ENCODE measurements at places on chromosomes 12 and 14. TPM values are rescaled to one million over a fixed set of nuclear protein-coding genes. Genes with fewer than 3 reads are reported as not detected.

Gene MYH7
- polyA plus RNA-seq: 327 TPM

Gene TSPAN19
- not detected for polyA plus RNA-seq

Gene ARHGDIB
- polyA plus RNA-seq: 57.1 TPM

Gene POTEG
- polyA plus RNA-seq: not detected

Gene FAM186B
- polyA plus RNA-seq: 0.66 TPM

Gene ACSM4
- polyA plus RNA-seq: 0.11 TPM

Gene FLRT2
- 131 TPM for polyA plus RNA-seq

Gene CDKN3
- polyA plus RNA-seq: 38.3 TPM

Gene CDKL1
- polyA plus RNA-seq: 4.4 TPM

- no peak for DNase-seq
Observed at GRCh38 chr14:94112513-94113063, 2.1 kb downstream of the IFI27 start.

- no peak for DNase-seq
Observed at GRCh38 chr14:84975241-84975902, 554.6 kb upstream of the FLRT2 start.

GRCh38 chr12:22627371-22627770 is 2.4 kb downstream of the ETNK1 start:
- no peak for DNase-seq

DNA sequence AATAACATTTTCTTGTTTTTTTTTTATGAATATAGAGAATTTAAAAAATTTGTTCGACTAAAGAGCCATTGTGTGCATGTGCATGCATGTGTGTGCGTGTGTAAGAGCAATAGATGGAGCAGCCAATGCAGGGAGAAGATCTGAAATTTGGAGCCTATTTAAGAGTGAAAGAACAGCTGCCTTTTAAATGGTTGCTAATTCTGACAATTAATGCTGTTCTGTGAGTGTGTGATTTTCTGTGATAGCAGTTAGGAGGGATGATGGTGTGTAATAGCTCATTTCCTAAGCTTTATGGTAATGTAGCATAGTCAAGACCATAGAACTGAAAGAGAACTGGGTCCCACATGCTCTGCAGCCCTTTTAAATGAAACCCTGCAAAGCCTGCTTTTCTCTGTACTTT is 137.9 kb downstream of the NRXN3 start:
- DNase-seq: no peak

DNA sequence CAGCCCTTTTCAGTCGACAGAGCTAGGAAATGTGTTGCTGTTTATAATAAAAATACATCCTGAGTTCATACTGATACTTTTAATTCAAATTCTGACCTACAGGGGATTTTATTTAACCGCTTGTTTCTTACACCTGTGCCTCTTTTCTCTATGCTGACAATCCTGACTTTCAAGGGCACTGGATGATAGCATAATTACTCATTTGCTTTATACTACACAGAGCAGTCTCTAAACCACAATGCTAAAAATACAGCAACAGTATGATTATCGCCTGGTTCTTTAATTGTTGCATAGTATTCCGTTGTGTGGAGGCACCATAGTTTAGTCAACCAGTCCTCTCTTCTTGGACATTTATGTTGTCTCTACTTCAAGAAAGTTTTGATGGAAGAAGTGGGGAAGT is 372.9 kb downstream of the DPF3 start:
- no peak for DNase-seq

DNA sequence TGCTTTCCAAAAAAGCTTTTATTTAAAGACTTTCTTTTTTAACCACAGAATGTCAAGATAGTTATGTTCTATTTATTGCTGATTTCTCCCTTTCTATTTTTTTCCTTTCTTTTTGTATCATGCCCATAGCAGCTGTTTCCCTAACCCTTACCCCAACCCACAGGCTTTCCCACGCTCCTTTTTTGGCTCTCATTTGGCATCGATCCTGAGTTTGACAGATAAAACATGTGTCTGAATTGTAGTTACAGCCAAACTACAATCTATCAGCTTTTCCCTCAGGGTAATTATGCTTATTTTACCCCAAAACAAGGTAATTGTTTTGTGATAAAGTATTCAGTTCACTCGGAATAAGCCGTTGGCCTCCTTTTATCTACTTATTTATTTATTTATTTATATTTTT is 46.7 kb downstream of the PDE3A start:
- DNase-seq: no peak

DNA sequence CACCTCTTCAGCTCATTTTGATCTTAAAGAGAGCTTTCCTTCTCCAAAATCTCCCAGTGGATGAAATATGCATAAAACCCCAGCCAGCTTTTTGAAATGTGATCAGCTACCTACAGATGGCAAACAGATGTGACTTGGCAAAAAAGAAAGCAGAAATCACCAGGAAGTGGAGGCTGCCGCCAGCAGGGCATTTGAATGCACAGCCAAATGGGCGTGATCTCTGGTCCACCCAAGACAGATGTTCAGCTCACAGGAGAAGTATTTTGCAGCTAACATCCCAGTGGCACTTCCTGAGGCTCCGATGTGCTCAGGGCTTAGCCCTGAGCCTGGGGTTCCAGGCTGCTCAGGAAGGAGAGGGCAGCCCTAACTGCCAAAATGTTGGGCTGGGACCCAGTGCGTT is 78.3 kb downstream of the LGMN start:
- DNase-seq: peak; percentile 64

- no peak for DNase-seq
Observed at GRCh38 chr14:42293180-42293579, 686.5 kb downstream of the LRFN5 start.

DNA sequence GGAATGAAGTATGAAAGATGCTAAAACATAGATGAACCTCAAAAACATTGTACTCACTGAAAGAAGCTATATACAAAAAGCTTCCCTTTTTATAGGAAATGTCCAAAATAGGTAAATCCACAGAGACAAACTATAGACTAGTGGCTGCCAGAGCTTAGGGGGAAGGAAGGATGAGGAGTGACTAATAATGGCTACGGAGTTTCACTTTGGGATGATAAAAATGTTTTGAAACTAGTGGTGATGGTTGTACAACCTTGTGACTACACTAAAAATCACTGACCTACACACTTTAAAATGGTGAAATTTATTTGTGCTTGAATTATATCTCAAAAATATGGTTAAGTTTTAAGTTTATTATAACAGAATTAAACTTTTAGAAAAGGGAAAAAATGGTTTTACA is 37.1 kb upstream of the AMN1 start:
- no peak for DNase-seq

- no peak for DNase-seq
Observed at GRCh38 chr14:92198804-92199203, 77.0 kb downstream of the CPSF2 start.

DNA sequence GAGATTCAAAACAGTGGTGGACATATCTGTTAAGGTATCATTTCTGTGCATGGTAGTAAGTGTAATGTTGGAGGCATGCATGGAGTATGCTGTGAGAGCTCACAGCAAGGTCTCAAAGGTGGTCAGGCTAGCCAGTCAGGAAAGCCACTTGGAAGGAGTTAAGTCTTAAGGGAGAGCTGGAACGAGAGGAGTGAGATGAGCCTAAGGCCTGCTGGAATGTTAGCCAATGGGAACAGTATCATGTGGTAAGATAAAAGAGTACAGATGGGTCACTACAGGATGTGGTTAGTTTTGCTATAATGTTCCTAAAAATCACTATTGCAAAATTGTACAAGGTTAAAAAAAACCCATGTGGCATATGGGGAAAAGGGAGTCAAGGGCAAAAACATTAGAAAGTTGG is 311.7 kb upstream of the E2F7 start:
- DNase-seq: no peak

DNA sequence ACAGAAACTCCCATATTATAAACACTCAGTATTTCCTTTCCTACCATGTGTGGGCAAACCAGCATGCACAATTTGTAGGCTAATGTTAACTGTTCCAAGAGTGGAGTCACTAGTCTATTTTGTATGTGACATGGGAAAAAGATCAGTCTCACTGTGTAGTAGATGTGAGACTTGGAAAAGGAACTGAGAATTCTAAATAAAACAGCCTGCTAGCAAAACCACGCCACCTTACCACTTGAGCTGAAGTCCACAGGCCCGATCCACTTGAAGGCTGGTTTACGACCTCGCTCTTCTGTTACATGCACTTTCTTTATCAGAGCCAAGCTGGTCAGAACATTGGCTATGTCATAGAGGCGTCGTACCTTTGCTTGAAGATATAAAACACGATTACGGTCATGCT is 22.5 kb downstream of the E2F7 start:
- no peak for DNase-seq

DNA sequence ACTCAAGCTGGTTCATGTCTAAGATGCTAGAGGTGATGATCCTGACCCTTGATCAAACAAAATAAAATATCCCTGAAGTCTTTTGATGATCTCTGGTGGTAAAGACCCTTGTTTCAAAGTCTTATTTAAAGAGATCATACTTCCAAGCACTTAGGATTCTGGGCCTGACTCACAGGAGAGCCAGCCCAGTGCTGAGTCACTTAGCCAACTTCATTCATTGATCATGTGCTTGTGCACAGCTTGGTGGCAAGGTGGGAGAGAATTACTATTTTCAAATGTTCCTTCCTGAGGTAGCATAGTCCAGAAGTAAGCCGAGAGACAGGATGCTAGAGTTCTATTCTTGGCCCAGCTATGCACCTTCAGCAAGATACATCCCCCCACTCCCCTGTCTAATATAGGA is 40.6 kb downstream of the SCN8A start:
- no peak for DNase-seq

GRCh38 chr12:52860102-52860823 is 11.5 kb upstream of the KRT78 start:
- DNase-seq: no peak

GRCh38 chr14:24362241-24362960 is 5.6 kb upstream of the NFATC4 start:
- no peak for DNase-seq

- no peak for DNase-seq
Observed at GRCh38 chr14:86084097-86084496, 554.2 kb downstream of the FLRT2 start.

DNA sequence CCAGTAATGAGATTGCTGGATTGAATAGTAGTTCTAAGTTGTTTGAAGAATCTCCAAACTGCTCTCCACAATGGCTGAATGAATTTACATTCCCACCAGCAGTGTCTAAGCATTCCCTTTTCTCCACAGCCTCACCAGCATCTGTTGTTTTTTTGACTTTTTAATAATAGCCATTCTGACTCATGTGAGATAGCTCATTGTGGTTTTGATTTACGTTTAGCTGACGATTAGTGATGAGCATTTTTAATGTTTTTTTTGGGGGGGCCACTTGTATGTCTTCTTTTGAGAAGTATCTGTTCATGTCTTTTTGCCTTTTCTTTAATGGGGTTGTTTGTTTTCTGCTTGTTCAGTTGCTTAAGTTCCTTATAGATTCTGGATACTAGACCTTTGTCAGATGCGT is 8.1 kb upstream of the SLC15A5 start:
- DNase-seq: no peak

DNA sequence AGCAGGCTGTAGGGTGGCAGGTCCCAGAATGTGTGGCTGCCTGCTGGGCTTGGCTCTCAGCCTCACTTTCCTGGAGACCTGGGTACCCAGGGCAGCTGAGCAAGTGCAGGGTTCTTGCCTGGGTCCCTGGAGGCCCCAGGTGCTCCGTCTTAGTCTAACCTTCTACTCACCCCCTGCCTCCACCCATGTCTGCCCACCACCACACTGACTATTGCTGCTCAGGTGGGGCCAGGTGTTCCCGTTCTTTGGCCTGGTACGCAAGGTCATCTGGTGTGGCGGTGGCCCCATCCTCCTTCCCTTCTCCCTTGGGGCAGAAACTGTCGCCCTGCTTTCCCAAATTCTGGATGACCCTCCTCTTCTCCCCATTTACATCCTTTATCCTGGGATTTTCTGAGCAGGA is 319.9 kb downstream of the TMEM121 start:
- DNase-seq: no peak

DNA sequence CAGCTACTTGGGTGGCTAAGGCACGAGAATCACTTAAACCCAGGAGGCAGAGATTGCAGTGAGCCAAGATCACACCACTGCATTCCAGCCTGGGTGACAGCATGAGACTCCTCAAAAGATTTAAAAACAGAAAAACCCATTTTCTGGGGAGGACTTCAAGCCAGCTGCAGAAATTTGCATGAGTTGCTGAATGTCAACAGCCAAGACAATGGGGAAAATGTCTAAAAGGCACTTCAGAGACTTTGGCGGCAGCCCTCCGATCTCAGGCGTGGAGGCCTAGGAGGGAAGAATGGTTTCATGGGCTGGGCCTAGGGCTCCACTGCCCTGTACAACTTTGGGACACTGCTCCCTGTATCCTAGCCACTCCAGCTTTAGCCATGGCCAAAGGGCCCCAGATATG is 177.8 kb upstream of the C14orf180 start:
- no peak for DNase-seq

DNA sequence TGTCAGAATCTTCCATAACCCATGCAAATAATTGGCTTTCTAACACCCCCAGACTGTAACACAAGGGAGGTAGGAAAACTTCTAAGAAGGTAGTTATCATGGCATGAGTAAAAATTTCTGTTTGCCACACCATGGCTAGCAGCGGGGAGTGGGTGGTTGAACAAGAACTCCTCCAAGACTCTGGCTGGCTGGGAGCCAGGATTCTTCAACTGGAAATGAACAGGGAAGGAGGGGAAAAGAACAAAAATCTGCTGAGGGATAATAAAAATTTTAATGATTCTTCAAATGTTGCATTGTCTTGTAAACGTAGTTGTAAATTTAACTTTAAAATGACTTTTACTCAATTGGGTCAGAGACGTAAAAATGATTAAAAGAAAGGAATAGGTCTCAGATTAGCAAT is 78.9 kb downstream of the AKAP6 start:
- peak; percentile 26 for DNase-seq

DNA sequence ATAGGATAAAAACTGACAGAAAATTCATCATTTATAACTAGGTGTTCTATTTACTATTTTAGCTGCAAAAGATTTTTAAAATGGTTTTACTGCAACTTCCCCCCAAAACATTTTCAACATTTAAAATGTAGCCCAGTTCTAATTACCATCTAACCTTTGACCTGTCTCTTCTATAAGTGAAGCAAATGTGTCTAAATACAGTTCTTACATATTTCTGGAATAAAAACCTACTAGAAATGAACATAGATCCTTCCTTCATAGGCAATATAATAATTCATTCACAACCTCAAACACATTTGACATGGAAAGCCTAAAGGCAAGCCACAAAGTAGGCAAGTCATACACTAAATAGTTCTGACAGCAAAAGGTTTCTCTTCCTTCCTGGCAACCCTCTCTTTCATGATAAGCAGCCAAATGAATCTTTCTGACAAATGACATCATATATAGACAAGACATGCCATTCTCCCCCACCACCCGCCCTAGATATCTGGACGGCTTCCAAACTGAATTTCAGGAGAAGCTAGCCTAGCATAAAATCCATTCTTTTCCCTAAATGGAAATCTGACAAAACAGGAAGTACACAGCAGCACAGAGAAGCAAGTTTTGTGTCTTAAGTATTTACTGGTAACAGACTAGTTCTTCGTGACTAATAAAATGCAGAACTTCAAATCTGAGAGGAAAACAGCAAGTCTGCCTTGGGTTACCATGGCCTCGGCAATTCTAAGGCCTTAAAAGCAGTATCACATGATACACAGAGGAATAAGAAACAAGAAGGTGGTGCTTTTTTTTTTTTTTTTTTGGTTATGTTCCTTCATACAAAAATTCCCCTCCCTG is 17.2 kb upstream of the ARID4A start:
- DNase-seq: peak; percentile 41

GRCh38 chr12:49043856-49044258 is 16.7 kb downstream of the KMT2D start:
- DNase-seq: no peak

- DNase-seq: no peak
Observed at GRCh38 chr12:100567945-100568344, 5.5 kb upstream of the GAS2L3 start.

GRCh38 chr12:126608607-126609175 is 1543.5 kb downstream of the AACS start:
- no peak for DNase-seq

- DNase-seq: no peak
Observed at GRCh38 chr14:51328064-51328771, 88.2 kb downstream of the TMX1 start.
